Stimulated activated CD8-positive, alpha-beta memory T cell treated with anti-CD3 and anti-CD28 coated beads, Interleukin-7, amount 100 ng/mL, for 24 hours (primary cell): ENCODE measurements at places on chromosomes 7 and 10.

DNA sequence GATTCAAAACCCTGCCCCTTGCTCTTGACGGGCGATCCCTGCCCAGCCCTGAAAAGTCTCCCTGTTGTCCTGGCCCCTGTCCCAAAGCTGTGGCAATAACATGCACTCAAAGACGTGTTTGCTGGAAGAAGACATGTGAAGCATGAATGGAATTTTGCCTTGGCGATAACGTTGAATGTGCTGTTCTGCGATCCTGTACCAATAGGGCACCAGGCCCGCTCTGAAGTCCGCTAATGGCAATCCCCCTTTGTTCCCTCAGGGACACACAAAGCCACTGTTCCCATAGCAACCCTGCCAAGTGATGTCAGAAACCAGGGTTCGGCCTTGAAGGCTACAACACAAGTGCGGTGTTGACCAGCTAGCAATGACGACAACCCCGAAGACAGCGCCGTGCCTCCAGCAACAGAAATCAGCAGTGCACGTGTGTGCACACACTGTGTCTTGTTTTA lies 284.6 kb downstream of the KLF6 start:
- no peak for DNase-seq

- no peak for DNase-seq
Measured at GRCh38 chr7:158786898-158787297, 42.4 kb downstream of the ESYT2 start.

- DNase-seq: no peak
Measured at GRCh38 chr10:78597796-78598555, 470.8 kb upstream of the ZMIZ1 start.

DNA sequence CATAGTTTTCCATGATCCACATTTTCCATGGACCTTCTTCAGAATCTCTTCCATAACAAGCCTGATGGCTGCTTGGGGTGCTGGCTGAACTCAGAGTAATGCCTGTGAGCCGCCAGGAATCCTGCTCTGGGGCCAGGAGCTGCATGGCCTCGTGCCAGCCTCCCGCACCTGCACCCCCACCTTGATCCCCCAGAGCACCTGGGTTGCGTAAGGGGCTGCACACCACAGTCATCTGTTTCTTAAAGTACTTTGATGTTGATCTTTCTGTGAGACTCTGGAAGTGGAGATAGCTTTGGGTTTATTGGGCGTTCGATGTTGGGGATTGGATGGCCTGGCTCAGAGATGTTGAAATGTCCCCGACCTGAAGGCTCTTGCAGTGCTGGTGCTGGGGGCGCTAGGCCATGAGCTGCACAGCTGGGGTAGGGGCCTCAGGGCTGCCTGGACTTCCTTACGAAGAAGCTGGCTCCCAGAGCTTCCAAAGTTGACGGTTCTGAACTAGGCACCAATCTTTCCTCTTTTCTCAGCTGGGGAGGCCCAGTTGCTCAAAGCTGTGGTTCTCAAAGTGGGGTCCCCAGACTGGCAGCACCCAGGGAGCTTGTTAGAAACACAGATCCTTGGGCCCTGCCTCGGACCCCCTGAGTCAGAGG lies 534.0 kb downstream of the DNAJB6 start:
- no peak for DNase-seq

DNA sequence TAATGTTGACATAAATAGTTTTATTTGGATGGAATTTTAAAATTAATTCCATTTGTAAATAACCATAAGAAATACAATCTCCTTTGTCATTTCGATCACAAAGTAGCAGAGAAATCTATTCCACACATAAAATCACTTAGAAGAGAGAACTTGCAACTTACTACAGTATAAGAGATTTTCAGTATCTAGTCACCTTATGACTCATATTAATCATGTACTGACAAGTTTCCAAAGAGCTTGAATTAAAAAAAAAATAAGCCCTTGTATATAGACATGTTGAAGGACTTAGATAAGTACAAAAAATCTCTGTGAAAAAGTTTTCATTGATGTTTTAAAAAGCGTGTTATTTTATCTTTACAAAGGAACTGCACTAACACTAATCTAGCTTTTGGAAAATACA lies 207.1 kb upstream of the ETV1 start:
- DNase-seq: no peak

DNA sequence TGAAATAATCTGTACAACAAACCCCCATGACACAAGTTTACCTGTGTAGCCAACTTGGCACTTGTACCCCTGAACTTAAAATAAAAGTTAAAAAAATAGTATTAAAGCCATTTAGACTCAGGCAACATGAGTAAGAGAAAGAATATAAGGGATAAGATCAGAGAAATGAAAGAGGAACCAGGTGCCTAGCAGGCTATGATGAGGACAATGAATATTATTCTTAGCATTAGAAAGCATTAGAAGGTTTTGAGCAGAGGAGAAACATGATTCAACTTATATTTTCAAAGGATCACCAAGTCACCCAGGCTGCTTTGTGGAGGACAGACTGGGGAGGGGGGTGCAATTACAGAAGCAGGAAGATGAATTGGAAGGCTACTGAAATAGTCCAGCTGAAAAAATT lies 48.1 kb upstream of the TES start:
- DNase-seq: no peak

DNA sequence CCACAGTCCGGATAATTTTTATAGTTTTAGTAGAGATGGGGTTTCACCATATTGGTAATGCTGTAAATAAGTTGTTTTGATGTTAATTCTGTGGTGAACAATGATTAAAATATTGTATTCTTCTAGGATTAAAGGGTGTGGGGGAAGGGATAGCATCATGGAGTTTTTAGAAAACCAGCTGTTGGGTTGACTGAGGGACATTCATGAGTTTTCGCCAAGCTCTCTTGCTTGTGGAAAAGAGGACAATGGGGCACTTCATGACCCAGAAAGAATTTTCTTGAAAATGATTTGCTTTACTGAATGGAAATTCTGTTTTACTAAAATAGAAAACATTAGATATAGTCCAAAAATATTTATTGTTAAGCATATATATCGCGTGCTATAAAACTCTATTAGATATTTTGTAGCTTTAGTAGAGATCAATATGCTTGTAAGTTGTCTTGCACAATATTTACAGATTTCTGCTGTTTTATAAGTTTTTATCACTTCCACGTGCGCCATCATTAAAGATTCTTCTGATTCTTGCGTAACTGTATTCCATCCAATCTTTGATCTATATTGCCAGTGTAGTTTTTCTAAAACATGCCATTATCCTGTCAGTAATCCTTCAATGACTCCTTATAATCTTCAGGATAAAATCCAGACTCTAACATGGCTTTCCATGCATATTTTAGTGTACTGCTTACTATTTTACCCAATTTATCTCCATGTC lies 41.8 kb downstream of the LCOR start:
- no peak for DNase-seq

GRCh38 chr7:101099969-101100781 lies 14.9 kb downstream of the TRIM56 start:
- DNase-seq: peak; percentile 39

DNA sequence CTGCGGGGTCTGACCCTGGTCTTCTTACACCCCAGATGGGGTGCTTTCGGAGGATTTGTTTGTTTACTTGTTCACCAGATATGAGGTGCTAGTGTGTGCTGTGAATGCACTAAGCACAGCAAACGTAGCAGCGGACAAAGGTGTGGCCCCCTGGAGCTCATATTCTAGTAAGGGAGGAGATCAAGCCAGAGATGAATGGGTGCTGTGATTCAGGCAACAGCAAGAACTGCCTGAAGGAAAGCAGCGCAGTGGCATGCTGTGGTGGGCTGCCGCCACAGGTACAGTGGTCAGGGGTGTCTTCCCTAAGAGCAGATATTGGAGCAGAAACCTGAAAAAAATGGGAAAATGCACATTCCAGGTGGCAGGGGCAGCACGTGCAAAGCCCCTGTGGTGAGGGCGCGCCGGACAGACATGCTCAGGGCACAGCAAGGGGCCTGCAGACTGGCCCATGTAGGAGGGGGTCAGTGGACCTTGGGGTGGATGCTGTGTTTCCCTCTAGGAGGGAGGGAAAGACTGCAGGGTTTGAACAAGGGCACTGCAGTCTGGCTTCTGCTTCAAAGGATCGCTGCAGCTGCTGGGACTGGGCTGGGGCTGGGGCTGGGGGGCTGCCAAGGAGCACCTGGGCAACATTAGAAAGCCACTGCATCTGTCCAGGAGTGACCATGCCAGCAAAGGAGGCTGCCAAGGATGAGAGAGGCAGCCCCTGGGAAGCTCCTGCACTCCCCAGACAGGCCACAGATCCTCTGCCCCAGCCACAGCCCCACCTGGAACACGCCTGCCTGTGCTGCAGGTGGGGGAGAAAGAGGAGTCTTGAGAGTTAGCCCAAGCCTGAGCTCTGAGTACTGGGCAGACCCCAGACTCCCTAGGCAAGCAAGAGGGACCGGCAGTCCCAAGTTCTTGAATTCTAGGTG lies 927 bp upstream of the DEPP1 start:
- no peak for DNase-seq

GRCh38 chr7:103951311-103951710 lies 38.1 kb downstream of the RELN start:
- no peak for DNase-seq

DNA sequence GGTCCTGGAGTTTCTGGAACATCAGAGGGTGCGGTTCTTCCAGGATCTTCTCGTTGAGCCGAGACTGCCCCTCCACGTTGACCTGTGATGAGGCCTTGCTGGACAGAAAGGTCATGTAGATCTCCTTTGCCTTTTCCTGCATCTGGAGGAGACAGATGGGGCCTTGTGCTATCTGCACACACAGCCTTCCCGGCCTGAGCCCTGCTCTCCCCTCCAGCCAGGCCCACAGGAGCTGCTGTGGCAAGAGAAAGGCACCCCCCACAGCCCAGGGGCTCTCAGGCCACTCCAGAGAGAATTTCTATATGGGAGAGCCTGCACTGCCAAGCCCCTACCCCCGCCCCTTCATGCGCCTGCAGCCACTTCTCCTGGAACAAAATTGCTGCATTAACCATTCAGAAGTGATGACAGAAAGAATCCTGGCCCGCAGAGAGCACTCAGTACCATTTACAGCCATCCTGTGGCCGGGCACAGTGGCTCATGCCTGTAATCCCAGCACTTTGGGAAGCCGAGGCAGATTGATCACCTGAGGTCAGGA lies 26.9 kb downstream of the RGS10 start:
- DNase-seq: no peak

GRCh38 chr10:118729200-118729599 lies 25.6 kb downstream of the CACUL1 start:
- DNase-seq: no peak

DNA sequence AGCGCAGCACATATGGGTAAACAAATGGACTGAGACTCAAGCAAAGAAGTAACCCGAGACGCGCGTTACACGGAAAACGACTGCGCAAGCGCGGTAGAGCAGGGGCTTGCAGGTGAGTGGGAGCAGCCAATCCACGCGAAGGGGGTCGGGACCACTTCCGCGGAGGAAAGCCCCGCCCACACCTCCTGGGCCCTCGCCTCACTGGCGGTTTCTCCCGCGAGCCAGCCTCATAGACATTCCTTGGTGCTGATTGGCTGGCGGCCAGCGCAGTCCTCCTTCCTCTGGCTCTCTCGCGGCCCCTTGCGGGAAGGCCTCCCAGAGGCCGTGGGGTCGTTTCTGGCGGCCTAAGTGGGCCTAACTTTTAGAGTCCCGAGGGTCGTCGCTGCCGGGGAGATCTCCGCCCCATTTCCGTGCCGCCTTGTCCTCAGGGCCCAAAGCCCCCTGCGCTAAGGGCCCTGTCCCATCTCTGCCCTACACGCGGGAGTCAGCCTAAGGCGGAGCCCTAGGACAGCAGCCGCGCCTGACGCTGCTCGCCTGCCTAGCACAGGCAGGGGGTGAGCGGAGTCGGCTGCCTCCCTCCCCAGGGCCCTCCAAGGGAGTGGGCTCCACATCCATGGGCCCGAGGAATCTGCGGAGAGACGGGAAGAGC lies 9.1 kb upstream of the FXYD4 start:
- DNase-seq: peak; percentile 95

DNA sequence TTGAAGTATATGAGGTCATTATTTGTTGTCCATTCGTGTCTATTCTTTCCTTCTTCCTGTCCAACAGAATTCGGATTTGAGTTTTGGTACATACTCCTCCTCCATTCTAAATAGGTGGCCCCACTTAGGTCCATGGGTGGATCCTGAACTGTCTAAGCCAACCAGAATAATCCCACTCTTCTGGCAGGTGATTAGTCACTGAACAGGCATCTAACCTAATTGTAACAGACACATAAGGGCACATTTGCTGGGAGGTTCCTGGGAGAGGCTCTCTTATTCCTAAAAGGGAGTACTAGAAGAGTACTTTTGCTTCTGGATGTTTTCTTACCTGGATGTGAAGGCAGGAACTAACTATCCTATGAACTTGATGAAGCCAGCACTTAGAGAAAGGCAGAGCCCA lies 16.8 kb downstream of the LRRC72 start:
- DNase-seq: no peak

DNA sequence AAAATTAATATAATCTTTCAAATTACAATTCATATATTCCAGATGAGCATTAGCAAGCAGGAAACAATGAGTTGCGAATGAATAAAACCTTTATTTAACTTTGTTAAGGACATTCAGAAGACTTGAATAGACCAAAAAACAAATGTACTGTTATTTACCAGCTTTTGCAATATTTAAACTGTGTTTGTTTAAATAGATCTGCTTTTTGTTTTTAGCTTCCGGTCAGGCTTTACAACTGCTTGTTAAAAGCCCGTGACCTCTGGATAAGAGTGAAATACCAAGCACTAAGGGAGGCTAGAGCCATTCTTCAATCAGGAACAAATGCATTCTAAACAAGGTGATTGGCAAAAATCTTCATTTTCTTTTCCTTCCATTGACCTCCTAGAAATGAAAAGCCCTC lies 184.9 kb upstream of the GNAI1 start:
- no peak for DNase-seq

DNA sequence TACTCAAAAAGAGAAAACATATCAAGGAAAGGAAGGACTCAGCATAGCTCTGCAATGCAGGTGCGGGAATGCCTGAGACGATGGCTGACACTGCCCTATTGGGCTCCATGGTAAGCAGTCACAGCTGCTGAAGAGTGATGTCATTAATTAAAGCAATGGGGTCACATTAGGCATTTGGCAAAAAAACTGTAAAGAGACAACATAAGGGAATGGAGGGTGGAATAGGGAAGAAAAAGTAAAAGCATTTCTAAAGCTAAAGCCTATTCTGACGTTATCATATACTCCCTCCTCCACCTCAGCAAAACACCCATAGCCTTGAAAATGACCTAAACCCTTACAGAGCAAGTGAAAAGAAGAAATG lies 38.5 kb upstream of the SPOCK2 start:
- no peak for DNase-seq

- DNase-seq: no peak
Measured at GRCh38 chr7:32163141-32163806, 93.1 kb upstream of the PDE1C start.

DNA sequence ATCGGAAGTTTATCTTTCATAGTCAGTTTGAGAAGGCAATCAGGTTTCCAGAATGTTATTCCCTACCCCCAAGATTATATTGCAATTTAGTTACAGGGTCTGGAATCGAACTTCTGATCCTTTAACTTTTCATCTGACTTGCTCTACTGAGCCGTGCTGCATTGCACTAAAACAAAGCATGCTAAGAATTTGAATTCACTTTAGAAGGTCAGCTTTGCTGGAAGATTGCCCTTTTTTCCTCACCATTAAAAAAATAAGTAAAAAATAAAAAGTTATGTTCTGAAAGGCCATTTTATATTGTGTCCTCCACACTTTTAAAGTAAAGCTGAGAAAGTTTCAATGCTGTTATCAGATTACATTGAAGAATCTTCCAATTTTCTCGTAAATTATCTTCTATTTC lies 388.8 kb upstream of the PHF14 start:
- DNase-seq: no peak
